ENCODE measurements at places on chromosomes 4 and X.

- DNase-seq, result no peak
These were observed 99.9 kb downstream of the WFS1 start for GRCh38 chr4:6369511-6369910.

- DNase-seq, result no peak
These were observed 221.5 kb upstream of the NDST4 start for GRCh38 chr4:115334736-115335411.

DNA sequence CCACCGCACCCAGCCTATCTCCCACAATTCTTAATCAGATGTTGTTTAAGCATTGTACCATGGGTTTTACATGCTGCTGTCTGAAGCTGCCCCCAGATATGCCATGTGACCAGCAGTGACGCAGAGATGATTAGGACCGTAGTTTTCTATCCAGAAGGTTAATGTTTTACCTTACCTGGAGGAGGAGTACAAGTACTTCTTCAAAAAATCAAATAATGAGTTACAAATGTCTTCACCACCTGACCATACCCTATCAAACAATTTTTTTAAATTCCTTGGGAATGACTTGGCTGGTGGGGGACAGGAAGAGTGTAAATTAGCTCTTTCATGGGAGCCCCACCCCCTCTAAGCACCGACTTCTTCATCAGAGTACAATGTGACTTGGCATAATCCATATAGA lies 16.2 kb upstream of the SGMS2 start:
- DNase-seq, result no peak

DNA sequence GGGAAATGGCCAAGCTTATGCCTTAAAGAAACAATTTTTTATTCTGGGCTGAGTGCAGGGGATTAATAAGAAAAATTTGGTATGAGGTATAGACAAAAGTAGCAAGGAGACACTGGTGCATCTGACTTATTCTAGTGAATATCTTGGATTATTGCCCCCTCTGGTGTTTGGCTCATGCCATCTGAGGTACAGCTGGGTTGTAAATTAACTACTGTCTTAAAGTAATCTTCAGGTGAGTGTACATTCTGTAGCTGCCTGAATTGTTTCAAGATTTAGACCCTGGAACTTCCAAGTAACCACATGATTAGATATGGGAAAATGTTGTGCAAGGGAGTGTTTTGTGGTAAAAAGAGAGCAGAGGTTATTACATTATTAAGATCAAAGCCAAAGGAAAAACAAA lies 988.7 kb downstream of the FAM133A start:
- no peak for DNase-seq

DNA sequence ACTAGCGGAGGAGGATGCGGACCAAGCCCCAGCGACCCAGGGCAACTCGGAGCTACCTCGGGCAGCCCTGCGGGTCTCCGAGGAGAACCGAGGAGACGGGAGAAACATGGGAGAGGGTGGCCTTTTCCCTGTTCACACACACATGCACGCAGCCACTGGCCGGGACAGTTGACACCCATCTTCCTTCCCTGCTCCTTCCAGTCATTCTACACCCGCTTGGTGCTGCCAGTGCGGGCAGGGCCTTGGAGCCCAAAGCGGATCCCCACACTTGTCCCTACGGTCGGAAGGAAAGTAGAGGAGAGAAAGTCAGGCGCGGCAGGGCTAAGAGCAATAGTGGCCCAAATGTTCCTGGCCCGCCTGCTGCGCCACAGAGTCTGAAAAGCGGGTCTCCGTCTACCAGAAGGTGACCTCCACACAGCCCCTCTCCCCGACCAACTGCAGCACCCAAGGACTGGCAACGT lies 1.1 kb upstream of the PPP3CA start:
- DNase-seq, result no peak

DNA sequence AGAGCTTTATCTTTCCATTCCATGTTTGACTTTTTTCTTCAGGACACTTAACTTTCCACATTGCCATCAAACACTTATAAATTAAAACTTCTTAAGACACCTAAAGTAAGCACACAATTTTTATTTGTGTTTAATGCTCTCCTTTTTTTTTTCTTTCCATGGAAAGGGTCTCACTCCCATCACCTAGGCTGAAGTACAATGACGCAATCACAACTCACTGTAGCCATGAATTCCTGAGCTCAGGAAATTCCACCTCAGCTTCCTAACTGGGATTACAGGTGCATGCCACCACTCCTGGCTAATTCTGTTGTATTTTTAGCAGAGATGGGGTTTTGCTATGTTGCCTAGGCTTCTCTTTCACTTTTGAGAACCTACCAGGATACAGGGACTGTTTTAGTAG lies 7.3 kb downstream of the SMR3A start:
- no peak for DNase-seq

DNA sequence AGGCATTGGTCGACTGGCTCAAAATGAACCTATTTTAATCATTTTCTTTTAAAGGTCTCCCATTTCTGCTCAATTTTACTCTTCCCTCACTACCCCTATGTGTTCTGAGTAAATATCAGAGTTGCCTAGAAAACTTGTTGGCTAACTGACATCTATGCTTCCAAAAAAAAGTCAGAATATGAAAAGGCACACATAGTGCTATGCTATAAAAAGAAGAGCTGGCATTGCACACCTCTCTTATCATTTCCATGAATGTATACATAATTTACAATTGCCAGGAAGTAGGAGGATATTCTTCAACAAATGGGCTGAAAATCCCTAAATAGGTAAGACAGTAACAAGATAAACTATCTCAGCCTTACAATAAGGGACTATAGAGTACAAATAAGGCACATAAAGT lies 70.2 kb downstream of the FRYL start:
- DNase-seq, result no peak

DNA sequence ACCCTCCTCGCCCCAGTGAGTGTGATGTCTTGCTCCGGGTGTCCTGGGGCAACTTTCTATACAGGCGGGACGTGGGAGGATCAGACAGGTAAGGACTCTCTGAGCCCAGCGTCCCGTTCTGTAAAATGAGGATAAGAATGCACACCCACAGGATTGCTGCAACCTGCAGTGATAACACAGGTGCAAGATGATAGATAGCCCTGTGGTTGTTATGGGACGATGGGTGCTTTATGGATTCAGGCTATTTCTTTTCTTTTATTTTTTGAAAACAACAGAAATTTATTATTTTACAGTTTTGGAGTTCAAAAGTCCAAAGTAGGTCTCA lies 28.6 kb downstream of the BEX3 start:
- DNase-seq, result no peak

- no peak for DNase-seq
These were observed 20.3 kb downstream of the QRFPR start for GRCh38 chr4:121360495-121360894.

DNA sequence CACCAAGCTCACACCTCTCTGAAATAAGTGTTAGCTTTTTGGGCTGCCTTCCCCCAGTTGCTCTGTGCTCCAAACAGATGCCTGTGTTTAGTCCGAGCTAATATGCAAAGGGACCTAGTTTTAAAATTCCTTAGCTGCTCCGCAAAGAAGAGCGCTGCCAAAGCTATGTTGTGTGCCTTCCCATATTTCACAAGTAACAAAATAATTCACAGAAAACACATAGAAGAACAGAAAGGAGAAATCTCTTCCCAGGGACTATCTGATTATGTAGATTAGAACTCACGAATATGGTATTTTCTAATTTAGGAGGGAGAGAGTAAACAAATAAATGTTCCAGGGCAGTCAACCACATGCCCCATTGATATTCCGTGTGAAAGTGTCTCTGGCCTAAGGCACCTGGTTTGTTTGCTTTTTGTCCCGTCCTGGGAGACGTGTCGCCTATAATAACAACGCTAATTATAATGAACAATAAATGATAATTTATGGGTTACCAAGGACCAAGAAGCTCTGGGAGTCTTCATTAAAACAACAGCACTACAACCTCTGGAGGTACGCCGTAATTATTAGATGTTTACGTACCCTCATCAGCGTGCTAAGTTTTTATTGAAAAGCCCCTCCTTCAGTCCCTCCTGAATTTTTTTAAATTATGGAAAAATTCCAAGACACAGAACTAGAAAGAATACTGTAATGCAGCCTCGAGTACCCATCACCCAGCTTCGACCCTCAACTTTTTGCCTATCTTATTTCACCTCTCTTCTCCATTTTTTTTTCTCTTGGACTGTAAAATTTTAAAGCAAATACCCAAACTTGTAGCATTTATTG lies 1.2 kb upstream of the CCNG2 start:
- no peak for DNase-seq

DNA sequence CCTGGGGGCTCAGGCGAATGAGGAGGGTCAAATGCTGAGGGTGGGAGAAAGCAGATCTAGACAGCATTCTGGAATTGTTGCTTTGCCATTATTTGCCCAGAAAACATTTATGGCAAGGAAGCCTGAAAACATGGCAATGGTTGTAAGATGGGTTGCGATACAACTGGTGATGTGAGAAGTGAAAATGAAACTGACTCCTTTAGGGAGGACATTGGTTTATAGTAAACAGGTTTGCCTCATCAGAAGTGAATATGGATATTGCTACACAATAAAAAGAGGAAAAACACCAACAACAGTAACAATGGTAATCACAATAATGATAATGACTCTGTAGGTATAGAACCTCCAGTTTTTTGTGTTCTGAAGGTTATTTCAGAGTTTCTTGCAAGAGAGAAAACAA lies 107.0 kb upstream of the TBC1D9 start:
- no peak for DNase-seq

- DNase-seq, result no peak
These were observed 749.4 kb downstream of the ARAP2 start for GRCh38 chr4:35494955-35495354.

DNA sequence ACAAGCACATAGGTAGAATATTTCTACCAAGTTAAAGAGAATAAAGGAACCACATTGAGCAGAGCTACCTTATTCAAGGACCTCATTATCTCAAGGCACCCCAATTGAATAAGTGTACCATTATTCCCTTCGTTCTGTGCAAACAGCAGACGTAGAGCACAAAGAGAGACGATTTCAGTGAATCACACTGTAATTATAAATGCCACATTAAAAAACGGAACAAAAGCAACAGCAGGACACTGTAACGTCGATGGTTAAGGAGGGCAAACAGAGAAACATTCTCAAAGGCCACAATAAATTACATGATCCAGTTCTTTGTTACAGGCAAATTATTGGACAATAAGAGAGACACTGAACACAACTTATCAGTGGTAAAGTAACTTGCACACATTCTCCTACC lies 644.1 kb upstream of the TENM3 start:
- no peak for DNase-seq

DNA sequence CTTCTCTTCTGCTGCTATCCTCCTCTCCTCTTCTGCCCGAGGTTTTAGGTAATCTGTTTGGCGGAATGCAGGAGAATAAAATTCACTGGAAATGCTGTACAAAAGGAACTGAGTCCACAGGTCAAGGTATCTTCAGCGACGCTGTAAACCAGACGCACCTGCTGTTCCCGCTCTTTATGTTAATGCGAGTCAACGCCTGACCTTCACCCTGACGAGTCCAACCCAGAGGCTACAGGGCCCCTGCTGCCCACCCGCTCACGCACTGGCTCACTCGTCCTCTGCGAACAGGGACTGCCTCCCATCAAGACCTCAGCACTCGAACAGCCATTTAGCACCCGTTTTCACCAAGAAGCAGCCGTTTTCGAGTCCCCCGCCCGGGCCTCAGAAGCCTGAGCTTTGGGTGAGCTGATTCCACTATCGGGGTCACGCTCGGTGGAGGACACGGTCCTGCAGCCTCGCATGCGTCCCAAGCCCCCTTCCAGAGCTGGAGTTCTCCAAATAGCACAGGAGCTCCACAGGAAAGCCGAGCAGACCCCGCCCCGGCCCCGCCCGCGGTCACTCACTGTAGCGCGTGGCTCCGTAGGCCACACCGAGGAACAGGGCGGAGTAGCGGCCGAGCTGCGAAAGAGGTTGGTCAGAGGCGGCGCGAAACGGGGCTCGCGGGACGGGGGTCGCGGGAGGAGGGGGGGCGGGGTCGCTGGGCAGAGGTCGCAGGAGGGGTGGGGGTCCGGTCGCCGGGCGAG lies 556 bp downstream of the ATP5ME start:
- no peak for DNase-seq

- no peak for DNase-seq
These were observed 72.9 kb downstream of the FAM9B start for GRCh38 chrX:8960957-8961468.

GRCh38 chrX:130253916-130254315 lies 14.8 kb downstream of the ZNF280C start:
- no peak for DNase-seq

Data from activated T-cell treated with anti-CD3 and anti-CD28 coated beads for 48 hours (primary cell).